ENCODE measurements at places on chromosomes 16 and 17.

GRCh38 chr16:88871349-88871702 is 4.9 kb upstream of the PABPN1L start:
- no peak for DNase-seq

DNA sequence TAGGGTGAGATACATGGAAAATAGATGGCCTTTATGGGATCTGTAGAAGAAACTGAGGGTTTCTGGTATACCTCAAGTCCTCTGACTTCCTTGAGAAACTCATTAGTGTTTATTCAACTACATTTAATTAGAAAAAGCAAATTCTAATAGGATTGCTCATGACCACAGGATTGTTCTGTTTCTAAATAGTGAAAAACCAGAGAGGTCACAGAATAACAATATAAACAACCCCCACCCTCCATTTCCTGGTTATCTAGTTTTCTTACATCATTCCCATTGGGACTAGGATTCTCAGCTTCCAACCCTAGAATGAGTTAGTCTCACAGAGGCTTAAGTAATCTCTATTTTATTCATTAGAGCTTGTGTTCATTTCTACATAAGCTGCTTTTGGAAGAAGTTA is 30.0 kb downstream of the SF3B3 start:
- DNase-seq, result no peak

DNA sequence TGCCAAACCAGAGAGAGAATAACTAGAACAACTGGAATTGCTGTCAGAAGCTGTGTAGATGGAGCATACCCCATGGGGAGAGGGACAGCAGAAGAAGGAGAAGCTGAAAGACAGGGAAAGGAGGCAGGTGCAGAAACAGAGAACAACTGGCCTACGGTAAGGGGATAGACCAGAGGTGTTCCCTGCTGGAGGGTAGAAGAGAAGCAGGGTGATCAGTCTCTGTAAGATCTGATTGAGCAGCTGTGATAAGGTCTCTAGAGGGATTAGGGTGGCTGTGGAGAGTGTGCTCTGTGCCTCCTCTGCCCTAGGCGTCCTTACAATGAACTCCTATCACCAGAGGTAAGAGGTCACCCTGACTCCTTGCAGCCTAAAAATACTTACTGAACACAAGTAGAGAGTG is 30.4 kb upstream of the HS3ST3B1 start:
- DNase-seq, result no peak

- no peak for DNase-seq
These were observed 14.7 kb upstream of the CTCF start for GRCh38 chr16:67547423-67548264.

DNA sequence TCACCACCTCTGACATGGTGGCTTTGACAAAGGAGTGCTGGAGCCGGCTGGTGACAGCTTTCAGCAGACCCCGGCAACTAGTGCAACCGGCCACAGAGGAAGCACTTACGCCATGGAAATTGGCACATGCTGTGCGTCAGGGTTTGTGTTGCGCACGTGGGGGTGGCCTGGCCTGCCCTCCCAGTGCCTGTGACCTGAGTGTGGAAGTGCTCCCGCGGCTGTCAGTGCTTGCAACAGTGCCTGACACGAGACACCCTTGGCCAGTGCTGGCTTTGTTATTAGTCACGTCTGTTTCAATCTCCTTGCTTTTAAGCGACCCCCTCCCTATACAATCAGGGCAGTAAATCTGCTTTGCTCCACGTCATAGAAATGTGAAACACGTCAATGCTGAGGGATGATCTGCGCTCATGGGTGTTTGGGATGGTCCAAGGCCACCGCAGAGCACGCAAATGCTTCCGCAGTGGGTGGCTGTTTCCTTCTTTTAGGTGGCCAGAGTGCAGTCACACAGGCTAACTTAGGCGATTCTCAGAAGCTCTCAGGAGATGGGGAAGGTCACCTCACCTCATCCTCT is 64.3 kb downstream of the PGS1 start:
- DNase-seq, result no peak

- DNase-seq, result no peak
These were observed 23.4 kb upstream of the SKAP1 start for GRCh38 chr17:48453447-48453846.
